ENCODE measurements at places on chromosomes 7 and 10. TPM values are rescaled to one million over a fixed set of nuclear protein-coding genes. Genes with fewer than 3 reads are reported as not detected.

The NME8 gene
- total RNA-seq, result not detected

The MKI67 gene
- 333 TPM for total RNA-seq

The STAMBPL1 gene
- total RNA-seq, result 53.0 TPM

The MYPN gene
- not detected for total RNA-seq

The TMEM229A gene
- total RNA-seq, result not detected

The KCP gene
- 0.20 TPM for total RNA-seq

The CALCR gene
- total RNA-seq, result not detected

The CDK5 gene
- total RNA-seq, result 24.4 TPM

The TMEM270 gene
- not detected for total RNA-seq

The SPDYE9 gene
- not detected for total RNA-seq

The PIP gene
- total RNA-seq, result not detected

The ATG9B gene
- 2.3 TPM for total RNA-seq

The FBXL13 gene
- not detected for total RNA-seq

The HOXA13 gene
- total RNA-seq, result not detected

The NOS3 gene
- 6.4 TPM for total RNA-seq

The LDB3 gene
- total RNA-seq, result 0.05 TPM

The THNSL1 gene
- 3.5 TPM for total RNA-seq

The FOXI2 gene
- total RNA-seq, result not detected

The LIPK gene
- not detected for total RNA-seq

The DIP2C gene
- total RNA-seq, result 0.99 TPM

The AKAP9 gene
- total RNA-seq, result 35.1 TPM

The ZNHIT1 gene
- total RNA-seq, result 57.1 TPM

The CREM gene
- 102 TPM for total RNA-seq

The OR13A1 gene
- not detected for total RNA-seq

The AMPH gene
- not detected for total RNA-seq

The PTF1A gene
- not detected for total RNA-seq

The EIF5AL1 gene
- 1.1 TPM for total RNA-seq

The NRAP gene
- total RNA-seq, result not detected

The AFAP1L2 gene
- 67.4 TPM for total RNA-seq

The COL1A2 gene
- 1.6 TPM for total RNA-seq

The FEZF1 gene
- total RNA-seq, result not detected

The PHKG1 gene
- total RNA-seq, result 1.8 TPM

The ERV3-1 gene
- 15.1 TPM for total RNA-seq

The NPC1L1 gene
- not detected for total RNA-seq

The PLXDC2 gene
- total RNA-seq, result not detected

The PDE6C gene
- total RNA-seq, result not detected
